T47D (cell line): ENCODE measurements at places on chromosomes 7 and 10.

- DNase-seq: peak; percentile 54
Observed at GRCh38 chr10:85548034-85548433, 818.6 kb downstream of the GRID1 start.

DNA sequence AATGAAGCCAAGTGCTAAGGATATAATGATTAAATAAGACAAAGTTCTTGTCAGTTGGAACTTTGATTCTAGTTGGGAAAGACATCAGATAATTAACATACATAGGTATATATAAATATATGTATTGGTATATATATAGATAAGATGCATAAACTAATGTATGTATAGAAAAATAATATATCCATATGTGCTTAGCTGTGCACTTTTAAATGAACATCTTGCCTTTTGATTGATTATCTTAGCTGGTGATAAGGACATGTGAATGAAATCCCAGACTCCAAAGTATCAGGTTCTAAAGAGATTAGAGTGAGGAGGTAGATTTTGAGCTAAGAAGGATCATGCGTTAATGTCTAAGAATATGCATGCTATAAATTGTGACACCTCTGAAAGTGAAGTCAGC lies 357.6 kb downstream of the GFRA1 start:
- no peak for DNase-seq

DNA sequence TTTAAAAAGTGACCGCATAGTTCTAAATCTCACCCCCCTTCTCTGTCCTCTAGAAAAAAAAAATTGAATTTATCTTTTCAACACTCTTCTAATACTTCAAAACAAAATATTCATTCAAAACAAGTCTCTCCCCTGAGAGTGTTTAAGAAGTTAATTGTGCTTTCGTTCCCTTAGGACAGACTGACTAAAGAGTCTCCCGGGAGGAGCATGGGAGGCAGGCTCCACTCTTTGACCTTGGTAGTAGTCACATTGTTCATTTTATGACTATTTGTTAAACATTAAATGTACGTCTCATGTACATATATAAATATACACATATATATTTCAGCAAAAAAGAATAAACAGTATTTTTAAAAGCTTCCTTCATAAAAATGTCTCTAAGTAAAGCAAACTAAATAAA lies 35.3 kb upstream of the SPOCK2 start:
- DNase-seq: no peak

DNA sequence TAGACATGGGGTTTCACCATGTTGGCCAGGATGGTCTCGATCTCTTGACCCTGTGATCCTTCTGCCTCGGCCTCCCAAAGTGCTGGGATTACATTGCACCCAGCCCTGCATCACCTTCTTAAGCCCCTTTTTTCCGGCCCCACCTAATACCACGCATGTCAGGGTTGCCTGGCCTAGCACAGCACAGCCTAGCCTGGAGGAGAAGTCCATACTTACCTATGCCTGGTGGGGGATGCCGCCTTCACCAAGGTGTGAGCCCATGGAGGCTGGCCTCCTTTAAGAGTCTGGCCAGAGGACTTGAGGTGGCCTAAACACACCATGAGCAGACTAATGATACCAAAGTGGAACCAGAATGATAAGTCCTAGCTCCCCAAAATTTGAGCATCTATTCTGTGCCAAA lies 22.0 kb upstream of the CUX1 start:
- DNase-seq: no peak

DNA sequence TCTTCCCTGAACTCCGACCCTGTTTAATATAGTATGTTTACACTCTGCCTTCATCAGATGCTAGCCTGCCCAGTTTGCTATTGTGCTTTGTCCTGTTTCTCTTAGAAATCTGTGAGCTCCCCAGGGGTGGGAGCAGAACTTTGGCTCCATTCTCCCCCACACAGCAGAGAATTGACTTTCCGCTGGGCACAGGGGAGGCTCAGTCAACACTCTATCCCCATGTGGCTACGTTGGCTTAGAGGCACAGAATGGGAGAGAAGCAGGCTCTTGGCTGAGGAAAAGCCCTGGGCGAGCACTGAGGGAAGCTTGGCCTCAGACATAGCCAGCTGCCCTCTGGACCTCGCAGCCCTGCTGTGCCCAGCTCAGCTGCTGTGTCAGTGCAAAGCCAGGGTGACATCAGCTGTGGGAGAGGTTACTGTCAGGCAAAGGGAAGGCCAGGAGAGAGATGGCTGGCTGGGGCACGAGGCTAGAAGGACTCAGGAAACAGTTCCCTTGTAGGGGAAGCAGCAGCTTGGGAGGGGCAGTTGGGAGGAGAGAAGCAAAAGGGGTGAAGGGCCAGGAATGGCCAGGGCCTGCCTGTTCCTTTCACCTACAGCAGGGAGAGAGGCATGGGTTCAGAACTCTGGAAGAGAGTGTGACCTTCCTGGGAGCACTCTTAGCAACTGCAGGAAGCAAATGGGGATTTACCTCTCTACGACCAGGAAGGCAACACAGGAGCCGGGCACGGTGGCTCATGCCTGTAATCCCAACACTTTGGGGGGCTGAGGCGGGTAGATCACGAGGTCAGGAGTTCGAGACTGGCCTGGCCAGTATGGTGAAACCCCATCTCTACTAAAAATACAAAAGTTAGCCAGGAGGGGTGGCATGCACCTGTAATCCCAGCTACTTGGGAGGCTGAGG lies 5.8 kb upstream of the SCD start:
- DNase-seq: peak; percentile 36

DNA sequence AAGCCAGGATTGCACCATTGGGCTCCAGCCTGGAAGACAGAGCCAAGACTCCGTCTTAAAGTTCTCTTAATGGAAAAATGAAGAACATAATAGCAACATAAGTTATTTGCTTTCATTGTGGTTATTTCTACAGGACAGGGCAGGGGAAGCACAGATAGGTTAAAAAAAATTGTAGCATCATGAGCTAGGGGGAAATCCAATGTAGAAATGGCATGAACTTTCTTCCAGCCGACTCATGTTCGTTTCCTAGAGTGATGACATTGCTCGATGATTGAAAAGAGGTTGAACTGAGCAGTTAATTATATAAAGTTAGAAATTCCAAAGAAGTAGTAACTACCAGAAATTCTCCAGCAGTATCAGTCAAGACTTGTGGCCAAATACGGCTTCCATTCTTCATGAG lies 64.9 kb downstream of the DAGLB start:
- no peak for DNase-seq

GRCh38 chr10:113753020-113753692 lies 1.7 kb downstream of the PLEKHS1 start:
- no peak for DNase-seq
